ENCODE measurements at places on chromosomes 13 and 19. TPM values are rescaled to one million over a fixed set of nuclear protein-coding genes. Genes with fewer than 3 reads are reported as not detected.

ZNF787 gene
- 29.0 TPM for total RNA-seq

NPAS1 gene
- 0.08 TPM for total RNA-seq

METTL21C gene
- not detected for total RNA-seq

DNA sequence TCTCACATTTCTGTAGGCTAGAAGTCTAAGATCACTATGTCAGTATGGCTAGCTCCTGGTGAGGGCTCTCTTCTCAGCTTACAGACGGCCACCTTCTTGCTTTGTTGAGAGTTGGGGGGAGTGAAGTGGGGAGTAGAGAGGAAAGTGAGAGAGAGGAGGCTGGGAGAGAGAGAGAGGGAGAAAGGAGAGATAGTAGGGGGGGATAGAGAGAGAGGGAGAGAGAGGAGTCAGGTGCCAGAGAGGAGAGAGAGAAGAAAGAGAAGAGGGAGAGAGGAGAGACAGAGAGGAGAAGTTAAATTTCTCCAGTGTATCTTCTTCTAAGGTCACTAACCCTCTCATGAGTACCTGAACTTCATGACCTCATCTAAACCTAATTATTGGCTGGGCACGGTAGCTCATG lies 28.7 kb downstream of the ZSWIM4 start:
- no peak for DNase-seq

- no peak for DNase-seq
Measured at GRCh38 chr13:28048768-28049167, 51.6 kb downstream of the FLT3 start.

- no peak for DNase-seq
Measured at GRCh38 chr19:956766-957440, 27.2 kb upstream of the WDR18 start.

DNA sequence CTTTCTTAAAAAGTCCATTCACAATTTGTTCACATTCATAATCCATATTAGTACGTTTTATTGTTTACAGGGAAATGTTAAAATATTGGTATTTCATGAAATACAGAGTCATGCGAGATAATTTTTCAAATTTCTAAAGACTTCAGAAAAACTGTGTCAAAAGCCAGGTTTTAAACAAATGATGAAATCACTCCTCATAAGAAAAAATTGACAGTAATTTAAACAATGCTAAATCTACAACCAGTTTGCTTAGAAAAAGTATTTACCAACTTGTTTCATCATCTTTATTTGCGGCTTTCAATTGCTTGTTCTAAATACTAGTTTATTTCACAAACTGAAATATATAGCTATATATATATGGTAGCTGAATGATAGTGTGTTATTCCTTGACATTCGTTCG lies 1.2 kb upstream of the NALCN start:
- DNase-seq, result no peak

- DNase-seq, result no peak
Measured at GRCh38 chr13:82947191-82947621, 935.1 kb downstream of the SLITRK1 start.

GRCh38 chr19:33432446-33433170 lies 59.1 kb downstream of the CEBPG start:
- DNase-seq, result peak; percentile 32

Data from left lobe of liver (tissue), 2 donors.